ENCODE measurements at places on chromosomes 11 and 22.

DNA sequence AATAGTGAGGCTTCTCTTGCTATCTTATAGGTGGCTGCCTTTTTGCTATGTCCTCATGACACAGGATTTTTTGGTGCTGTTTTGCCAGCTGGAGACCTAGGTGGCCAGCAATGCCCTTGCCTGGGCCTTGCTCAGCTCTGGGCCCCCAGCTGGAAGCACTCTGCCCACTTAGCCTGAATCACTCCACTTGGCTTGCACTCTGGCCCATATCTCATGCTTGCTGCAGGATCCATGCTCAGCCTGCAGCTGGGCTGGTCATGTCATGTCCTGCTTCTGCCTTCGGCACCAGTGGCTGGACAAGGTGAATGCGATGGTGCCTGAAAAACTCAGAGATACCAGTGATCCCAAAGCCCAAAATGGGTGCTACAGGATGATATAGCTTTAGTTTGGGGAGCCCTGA lies 818.6 kb upstream of the FAT3 start:
- no peak for DNase-seq

DNA sequence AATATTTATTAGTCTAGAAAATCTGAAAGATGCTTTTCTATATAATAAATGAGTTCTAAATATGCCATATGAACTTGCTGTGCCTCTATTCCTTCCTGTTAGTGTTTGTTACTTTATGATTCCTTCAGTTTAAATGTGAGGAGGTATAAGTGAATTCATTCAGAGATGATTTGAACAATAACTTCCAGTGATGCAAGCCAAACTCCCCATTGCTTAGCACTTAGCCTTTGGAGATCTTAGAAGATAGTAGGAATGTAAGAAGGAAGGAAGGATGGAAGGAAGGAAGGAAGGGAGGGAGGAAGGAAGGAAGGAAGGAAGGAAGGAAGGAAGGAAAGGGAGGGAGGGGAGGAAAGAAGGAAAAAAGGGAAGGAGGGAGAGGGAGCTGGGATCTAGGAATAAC lies 25.1 kb downstream of the MMP13 start:
- no peak for DNase-seq

- no peak for DNase-seq
These were observed 30.6 kb downstream of the NFRKB start for GRCh38 chr11:129864811-129865210.

DNA sequence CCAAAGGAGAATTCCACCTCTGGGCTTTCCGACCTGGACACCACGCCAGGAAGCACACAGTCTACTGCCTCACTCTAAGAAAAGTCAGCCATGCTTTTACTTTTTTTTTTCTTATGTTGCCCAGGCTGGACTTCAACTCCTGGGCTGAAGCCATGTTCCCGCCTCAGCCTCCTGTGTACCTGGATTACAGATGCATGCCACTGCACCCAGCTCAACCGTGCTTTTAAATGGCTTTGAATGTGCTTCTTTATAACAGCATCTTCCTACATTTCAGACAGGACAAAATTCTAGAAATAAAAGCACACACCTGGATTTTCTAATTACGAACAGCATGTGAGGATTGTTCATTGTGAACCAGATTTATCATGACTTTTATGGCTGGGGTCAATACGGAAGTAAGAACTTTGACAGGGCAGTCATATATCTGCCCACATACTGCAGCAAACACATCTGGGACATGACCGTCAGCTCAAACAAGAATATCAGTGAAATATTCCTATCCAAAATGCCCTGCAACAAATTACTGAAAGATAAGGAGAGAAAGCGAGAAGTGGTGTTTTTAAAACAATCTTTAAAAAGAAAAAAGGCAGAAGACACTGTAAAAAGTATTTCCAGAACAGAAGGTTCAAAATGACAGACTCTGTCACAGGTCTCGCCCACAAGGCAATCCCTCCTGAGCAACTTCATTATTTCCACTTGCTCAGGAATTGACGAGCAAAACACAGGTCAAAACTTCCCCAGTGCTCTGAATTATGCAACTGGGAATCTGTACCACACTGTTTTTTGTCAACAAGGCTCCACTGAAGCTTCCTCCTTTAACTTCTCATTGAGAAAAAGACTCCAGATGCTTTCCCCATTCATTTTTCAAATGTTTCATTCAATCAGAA lies 42.1 kb downstream of the PACSIN2 start:
- no peak for DNase-seq

GRCh38 chr11:77322926-77323590 lies 21.6 kb upstream of the GDPD4 start:
- no peak for DNase-seq

DNA sequence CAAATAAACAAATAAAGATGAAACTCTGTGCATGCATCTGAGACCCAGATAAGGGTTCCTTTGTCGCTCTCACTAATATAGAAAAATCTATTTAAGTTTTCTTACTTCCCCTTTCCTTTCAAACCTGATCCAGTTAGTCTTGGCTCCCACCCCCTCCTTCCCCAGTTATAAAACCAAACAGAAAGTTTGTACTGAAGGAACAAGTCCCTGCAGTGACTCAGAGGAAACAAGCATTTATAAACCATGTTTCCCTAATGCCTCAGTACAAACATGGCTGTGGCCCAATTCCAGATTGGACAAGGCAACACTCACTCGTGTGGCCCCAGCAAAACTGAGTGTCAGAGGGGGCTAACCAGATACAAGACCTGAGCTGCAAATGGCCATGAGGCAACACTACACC lies 65.5 kb upstream of the ARHGAP20 start:
- no peak for DNase-seq

DNA sequence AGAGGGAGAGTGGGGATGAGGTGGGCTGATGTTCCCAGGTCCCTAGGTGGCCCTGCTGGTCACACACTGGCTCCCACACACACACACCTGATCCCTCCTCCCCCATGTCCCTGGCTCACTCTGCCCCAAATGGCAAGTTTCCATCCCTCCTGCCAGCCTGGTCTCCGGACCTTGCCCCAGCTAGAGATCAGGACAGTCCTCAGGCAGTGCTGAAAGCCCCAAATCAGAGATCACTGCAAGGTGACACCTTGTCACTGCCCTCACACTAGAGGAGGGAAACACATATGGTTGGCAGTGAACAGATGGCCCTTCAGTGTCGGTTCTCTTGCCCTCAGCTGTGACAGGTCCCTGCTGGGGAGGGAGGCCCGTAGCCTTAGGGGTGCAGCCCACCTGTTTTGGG lies 7.6 kb downstream of the TMPRSS5 start:
- DNase-seq, result no peak

- DNase-seq, result peak; percentile 46
These were observed 36.9 kb upstream of the GNB1L start for GRCh38 chr22:19891317-19892256.

GRCh38 chr11:83827520-83827919 lies 541.4 kb upstream of the CCDC90B start:
- DNase-seq, result no peak

- no peak for DNase-seq
These were observed 28.8 kb downstream of the TOB2 start for GRCh38 chr22:41417622-41418390.

DNA sequence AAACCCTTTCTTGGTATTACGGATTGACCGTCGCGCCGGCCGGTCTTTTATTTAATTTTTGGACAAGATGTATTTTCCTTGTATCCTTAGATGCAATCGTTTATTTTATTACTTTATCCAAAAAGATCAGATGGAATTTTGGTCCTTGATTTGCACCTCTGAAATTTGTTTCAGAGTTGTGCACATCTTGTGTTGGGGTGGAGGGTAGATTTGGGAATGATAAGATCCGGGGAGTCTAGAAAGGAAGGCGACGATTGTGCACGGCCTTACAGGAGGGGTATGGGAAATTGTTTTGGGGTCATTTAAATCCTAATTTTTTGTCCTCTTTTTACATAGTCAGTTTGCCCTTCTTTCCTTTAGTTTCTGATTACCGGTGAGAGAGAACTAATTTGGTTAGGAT lies 1.4 kb downstream of the KDM2A start:
- no peak for DNase-seq

- no peak for DNase-seq
These were observed 78.7 kb downstream of the COMMD9 start for GRCh38 chr11:36210529-36210928.

DNA sequence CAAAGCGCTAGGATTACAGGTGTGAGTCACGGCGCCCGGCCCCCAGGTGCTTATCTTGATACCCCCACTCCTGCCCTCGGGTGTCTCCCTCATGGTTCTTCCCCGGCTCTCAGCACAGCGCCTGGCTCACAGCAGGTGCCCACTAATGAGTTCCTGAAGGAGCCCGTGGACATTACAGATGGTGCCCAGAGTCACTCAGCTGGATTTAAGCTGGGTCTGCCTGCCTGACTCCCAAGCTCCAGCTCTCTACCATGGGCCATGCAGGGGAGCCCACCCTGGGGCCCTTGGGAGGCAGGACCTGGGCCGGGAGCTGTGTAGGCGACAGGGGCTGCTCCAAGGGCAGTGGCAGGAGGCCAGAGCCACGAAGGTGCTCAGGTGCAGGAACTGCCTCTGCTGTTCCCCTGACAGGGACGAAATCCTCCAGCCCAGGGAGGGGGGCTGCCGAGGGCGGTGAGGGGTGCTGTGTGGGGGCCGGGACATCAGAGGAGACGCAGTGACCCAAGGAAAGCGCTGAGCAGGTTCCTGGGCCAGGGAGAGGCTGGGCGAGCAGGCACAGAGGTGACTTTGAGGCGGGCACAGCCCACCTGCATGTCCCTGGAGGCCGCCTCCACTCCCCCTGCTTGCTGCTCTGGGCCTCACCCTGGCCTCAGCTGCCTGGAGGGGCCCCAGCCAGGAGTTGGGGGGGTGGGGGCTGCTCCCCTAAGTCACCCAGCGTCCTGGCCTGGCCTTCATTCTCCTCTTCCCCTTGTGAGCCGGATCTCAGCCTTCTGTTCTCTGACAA lies 14.6 kb upstream of the FLRT1 start:
- no peak for DNase-seq

GRCh38 chr22:36415415-36416168 lies 27.8 kb upstream of the MYH9 start:
- no peak for DNase-seq

DNA sequence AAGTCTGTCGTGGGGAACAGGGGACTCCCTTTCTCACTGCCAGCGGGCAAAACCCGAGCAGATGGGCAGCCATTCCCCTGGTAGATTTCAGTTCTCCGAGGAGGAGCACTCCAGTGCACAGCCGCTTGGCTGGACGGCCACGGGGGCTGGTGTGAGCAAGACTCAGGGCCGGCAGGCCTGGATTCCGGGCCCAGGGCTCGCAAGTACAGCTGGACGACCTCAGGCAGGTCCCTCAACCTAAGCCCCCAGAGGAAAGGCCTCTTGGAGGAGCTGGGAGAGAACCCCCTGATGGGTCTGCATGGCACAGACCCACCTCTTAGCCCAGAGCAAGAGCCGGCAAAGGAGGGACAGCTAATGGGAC lies 31.3 kb upstream of the TCF20 start:
- DNase-seq, result no peak

DNA sequence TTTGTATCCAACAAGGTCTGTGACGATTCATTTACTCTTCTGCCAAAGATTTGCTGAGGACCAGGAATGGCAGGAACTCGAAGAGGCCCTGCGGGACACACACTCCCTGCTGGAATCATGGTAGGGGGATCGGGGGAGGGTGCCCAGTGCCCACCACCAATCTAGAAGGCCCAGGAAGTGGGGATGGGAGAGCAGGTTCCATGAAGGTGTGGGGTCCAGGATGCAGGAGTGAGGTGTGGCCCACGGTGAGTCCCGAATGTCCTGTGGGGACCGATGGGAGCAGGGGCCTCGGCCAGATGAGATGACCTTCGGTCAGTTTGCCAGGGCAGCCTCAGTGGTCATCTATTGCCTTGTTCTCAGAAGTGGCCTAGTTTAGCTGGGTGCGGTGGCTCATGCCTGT lies 492.7 kb downstream of the BRD1 start:
- no peak for DNase-seq

DNA sequence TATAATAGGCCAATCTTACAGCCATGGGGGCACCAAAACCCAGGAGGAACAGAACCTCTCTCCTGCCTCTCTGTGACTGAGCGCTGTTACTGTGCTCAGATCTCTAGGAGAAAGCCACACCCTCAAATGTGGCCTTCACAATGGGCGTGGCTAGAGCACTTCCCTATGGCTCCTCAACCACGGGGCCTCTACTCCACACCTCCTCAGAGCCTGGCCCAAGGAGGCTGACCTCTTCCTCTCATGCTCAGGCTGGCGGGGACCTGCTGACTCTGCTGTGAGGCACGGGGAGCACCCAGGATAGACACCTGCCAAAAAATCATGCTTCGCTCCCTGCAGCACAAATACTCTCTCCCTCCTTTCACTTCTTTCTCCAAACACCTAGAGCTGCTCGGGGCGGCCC lies 41.0 kb downstream of the C11orf58 start:
- no peak for DNase-seq

GRCh38 chr22:42991010-42991651 lies 23.8 kb downstream of the PACSIN2 start:
- no peak for DNase-seq

GRCh38 chr11:18063862-18064434 lies 17.9 kb upstream of the TPH1 start:
- peak; percentile 76 for DNase-seq

DNA sequence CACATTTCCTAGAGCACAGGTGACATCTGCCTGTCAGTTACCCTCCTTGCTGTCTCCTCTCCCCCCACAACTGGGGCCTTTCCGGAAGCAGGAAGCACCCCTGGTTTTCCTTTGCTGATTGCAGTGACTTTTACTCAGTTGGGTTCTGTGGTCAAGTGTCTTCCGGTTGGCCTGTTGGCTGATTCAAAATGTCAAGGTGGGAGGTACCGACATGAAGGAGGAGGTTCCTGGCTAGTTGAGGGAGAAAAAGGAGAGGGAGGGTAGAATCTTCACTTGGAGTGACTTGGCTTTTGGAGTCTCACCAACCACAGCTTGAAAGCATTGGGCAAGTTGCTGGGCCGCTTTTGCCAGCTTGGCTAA lies 9.3 kb upstream of the ADAMTS15 start:
- DNase-seq, result no peak

DNA sequence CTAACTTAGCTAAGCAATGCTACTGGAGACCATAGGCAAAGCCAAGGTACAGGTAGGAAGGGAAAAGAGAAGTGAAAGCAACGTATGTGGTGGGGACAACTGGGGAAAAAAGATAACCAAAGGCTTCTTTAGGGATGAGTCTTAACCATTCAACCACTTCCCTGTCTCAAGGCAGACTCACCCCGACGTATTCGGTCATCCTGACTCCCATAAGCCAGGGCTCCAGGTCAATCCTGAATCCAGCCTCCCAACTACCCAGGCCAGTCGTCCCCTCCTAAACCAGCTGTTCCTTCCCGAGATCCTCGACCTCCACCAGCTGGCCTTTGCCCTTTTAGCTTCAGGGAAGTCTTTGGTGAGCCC lies 330 bp downstream of the ACP2 start:
- no peak for DNase-seq

DNA sequence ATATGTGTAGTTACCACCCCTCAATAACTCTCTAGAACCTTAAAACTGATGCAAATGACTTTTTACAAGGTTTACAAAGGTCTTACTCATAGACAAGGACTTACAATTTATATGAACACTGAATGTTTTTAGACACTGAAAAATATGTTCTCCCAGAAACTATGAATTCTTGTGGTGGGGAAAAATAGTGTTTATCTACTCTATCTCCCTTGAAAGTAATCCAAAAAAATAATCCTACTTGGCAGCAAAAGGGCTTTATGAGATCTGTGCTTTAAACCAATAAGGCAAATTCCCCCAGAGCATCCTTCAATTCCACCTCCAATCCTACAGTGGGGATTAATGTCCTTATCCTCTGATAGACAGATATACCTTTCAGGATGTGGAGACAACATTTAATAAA lies 1984.1 kb upstream of the RAG2 start:
- no peak for DNase-seq

Measured in NCI-H774 (cell line).